Effector memory CD4-positive, alpha-beta T cell (primary cell): ENCODE measurements at places on chromosomes 12 and 14.

DNA sequence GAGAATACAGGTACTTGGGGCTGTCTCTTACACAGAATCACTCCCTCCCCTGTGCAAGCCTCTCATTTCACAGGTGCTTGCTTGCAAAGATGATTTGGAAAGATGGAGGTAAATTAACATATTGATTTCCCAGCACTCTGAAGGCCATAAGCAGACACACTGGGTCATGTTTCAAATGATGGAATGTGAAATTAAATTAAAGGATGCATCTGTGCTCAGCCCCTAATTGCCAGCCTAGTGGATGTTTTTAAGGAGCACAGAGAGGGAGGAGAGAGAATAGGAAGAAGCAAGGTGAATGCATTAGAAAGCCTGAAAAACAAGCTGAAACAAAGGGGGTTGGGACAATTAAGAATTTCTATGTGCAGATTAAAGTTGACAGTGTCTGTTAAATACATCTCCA, 96.1 kb upstream of the GRIP1 start:
- no peak for DNase-seq

DNA sequence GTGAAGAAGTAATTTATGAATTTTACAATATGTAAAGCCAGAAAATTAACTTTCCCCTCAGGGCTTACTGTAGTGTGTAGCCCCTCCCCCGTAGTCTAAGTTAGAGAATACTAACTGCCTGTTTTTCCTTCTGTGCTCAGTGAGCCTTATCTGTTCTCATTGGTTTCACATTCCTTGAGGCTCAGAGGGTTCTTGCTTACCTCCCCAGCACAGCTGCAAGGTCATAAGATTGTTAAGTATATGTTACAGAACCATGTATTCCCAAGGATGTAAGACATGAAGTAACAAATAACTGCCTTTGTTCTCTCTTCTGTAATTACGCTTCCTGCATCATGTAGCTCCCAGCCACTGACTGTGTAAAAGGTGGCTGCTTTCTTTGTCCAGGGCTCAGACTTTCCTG, 1351.1 kb downstream of the TMEM121 start:
- no peak for DNase-seq

- DNase-seq: no peak
Measured at GRCh38 chr12:76274420-76275083, 73.7 kb downstream of the BBS10 start.

DNA sequence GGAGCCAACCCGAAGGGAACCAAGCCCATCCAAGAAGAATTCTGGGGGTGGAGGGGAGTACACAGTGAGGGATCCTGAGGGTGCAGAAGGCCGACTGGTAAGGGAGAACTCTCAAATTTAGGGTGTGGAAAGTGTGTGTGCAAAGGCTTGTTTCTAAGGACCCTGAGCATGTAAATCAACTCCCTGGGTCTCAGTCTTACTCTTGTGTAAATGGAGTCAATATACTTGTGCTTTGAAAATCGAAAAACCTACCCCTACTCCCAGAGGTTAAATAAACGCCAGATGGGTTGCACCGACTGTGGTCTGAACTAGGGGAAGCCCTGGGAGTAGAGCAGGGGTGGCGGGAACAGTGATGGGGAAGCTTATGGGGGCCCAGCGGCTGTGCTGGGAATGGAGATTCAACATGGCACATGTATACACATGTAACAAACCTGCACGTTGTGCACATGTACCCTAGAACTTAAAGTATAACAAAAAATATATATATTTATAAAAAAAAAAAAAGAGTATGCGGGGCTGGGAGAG, 6.0 kb downstream of the B4GALNT1 start:
- no peak for DNase-seq

DNA sequence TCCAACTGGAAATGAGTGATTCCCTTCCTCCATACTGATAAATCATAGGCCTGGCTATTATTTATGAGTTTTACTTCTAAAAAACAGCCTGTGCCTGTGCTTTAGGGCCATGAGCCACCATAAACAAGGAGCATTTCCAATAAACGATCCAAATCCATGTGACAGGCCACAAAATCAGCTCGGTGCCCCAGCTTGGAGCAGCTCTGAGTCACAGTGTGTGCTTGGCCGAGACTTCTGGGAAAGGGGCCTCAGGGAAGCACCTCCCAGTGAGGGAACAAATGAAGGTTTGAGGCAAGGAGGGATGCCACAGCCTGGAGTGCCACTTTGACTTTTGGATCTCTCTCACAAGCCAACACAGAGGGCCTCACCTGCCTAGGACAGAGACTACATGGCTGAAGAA, 190.4 kb downstream of the NTF3 start:
- DNase-seq: no peak

DNA sequence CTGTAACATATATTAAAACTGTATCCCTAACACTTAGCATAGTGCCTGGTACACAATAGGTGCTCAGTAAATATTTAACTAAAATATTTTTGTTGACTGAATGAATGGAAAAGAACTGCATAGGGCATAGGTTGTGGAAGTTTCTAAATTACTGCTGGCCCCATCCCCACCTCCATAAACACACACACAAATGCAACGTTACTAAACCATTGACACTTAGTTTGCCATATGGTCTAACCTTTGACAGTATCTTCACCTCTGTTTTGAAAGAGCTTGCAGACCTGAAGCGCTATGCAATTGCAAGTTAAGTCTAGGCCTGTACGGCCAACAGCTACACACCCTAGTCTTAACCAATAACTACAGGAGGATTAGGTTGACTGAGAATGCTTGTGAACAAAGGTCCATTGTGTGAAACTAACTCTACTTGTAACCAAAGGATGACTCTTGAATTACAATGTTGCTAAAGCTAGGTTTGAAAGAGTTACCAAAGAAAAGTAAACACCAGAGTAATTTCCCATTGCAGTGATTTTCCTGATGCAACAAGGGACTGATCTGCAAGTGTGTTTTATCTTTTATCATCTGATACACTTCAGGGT, 924 bp upstream of the MANSC1 start:
- DNase-seq: no peak

- no peak for DNase-seq
Measured at GRCh38 chr12:54300225-54300731, 537 bp downstream of the NFE2 start.

DNA sequence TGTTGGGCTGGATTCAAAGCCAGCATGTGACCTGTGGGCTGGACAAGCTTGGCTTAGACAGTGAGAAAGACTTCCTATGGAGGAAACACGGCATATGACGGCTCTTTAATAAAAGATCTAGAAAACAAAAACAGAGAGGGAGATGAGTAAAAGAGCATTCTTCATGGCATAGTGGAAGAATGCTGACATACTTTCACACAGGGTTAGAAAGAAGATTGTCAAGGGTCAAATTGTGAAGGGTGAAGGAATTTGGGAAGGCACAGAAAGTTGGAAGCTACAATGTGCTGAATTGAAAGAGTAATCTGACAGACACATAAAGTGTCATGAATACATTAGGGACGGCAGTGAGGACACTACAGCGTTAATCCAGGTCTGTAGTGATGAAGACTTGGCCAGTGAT, 63.4 kb downstream of the GALNT4 start:
- DNase-seq: no peak

GRCh38 chr14:47208434-47208833, 467.0 kb downstream of the MDGA2 start:
- no peak for DNase-seq

DNA sequence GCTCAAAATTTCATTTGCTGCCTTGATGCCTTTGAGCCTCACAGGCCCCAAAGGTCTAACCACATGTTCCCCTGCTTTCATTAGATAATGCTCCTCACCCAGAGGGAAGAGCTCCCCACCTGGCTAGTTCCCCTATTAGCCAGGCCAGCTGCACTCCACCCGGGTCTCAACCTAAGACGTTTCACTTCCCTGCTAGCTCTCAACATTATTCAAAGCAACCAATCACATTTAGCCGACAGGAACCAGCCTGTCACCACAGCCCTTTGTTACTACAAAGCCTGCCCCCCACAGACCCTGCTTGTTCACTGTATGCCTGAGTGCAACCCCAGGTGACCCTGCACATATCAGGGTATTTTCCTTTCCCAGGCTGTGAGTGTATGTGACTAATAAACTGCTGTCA, 78.6 kb downstream of the SLC15A5 start:
- no peak for DNase-seq

DNA sequence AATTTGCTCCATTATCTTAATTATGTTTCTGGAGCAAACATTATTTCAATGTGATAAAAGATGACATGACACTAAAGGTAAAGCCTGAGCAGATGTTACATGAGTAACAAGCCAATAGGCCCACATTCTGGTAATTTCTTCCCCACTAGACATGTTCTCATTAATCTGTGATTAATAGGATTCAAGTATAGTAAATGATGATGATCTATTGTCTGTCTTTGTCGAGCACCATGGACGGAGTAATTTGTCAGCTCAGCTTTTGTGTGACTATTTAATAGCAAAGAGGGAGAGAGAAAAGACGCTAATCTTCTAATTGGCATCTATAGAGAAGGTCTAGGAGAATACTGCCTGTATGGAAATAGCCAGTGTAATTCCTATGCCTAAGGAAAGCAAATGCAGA, 62.2 kb upstream of the INSM2 start:
- no peak for DNase-seq

DNA sequence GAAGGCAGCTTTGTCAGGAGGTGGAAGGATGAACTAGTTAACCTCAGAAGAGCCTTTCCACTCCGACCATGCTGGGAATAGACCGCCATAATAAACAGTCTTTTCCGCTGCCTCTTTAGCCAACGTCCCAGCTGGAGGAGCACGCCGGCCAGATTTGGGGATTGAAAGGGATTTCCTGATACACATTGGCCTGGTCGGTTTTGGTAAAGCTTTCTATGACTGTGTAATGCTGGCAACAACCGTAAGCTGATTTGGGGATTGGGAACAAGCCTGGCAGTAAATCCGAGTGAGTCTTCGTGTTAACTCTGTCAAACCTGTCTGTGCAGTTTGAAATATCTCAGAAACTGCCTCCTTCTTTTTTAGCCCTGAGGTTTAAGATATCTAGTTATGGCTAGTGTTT, 87.0 kb downstream of the DAD1 start:
- no peak for DNase-seq
